Small intestine (tissue), 16 donors: ENCODE measurements at places on chromosomes 5 and 9. TPM values are rescaled to one million over a fixed set of nuclear protein-coding genes. Genes with fewer than 3 reads are reported as not detected.

- peak; percentile 75 for DNase-seq
- H3K4me1 ChIP-seq, result no peaks in the 10 kb centered on the region
- no peak overlapping the region for H3K4me3 ChIP-seq
- no peaks in the 10 kb centered on the region for H3K27me3 ChIP-seq
These were observed 203.8 kb downstream of the SNCAIP start for GRCh38 chr5:122515709-122516431.

DNA sequence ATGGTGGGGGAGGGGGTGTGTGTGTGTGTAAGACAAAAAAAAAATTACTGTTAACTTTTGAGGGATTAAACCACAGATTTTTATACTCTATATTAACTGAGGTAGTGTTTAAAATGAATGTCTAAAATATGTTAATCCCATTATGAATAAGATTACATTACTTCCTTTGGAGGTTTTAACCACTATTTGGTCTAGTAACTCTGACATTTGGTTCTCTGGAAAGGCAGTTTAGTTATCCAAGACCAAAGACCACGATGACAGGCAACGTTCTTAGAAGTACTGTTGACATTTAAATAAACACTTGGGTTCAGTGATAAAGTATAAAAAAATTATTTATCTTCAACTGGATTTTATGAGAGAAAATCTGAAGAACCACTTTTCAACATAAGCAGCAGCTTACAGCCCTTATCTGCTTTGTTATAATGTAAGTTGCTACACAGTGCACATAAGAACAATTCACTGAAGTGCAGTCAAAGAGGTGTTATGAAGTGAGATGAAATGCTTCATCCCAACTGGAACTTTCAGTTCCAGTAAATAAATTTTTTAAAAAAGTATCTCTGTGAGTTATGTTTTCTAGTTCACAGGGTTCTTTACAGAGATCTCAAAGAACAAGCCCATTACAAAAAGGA, 94.5 kb downstream of the OSMR start:
- H3K36me3 ChIP-seq, result peaks cover 11% of the 10 kb centered on the region
- no peak for DNase-seq
- H3K4me1 ChIP-seq, result no peaks in the 10 kb centered on the region
- no peaks in the 10 kb centered on the region for H3K27me3 ChIP-seq
- H3K27ac ChIP-seq, result no peak overlapping the region

GRCh38 chr5:73367650-73368049, 80.9 kb downstream of the FOXD1 start:
- no peak overlapping the region for H3K27ac ChIP-seq
- DNase-seq, result no peak
- H3K4me1 ChIP-seq, result no peaks in the 10 kb centered on the region
- peaks cover 43% of the 10 kb centered on the region for H3K27me3 ChIP-seq

GRCh38 chr5:34673463-34674125, 17.5 kb downstream of the RAI14 start:
- no peak overlapping the region for H3K4me3 ChIP-seq
- no peaks in the 10 kb centered on the region for H3K27me3 ChIP-seq
- H3K27ac ChIP-seq, result no peak overlapping the region
- DNase-seq, result no peak
- H3K4me1 ChIP-seq, result peaks cover 10% of the 10 kb centered on the region

DNA sequence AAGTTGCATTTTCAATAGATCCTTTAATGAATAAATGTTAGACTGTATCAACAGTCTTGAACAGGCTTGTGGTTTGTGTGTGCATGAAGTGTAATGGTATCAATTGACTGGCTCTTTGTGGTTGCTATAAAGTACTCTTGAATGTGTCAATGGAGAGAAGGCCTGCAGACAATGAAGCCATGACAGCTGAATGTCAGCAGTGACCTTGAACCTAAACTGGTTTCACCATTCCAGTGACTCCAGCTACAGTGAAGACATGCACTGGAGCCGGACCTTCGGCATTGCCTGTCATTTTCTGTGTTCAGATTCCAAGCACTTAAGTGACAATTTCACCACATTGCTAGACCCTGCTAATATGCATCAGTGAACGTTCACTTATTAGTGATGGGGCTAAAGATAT, 276.0 kb upstream of the TMEM161B start:
- H3K36me3 ChIP-seq, result no peaks in the 10 kb centered on the region
- no peaks in the 10 kb centered on the region for H3K4me1 ChIP-seq
- no peak overlapping the region for H3K4me3 ChIP-seq
- no peak overlapping the region for H3K27ac ChIP-seq
- H3K27me3 ChIP-seq, result no peaks in the 10 kb centered on the region

DNA sequence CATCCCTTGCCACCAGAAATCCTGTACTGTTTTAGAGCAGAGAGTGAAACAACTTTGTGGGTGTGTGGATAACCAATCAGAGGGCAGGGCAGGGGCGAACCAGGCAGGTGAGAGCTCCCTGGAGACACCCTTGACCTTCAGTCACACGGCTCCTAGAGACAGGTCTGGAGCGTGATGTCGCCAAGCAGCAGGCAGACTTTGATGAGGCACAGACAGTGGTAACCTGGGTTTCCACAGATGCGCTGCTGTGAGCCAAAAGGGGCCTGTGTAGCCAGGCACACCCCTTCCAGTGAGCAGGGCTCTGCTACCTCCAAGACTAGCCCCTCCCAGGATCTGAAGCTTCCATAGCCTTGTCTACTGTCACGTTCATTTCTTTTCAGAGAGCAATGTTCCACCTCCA, 317.8 kb upstream of the ADCY2 start:
- H3K27ac ChIP-seq, result no peak overlapping the region
- H3K4me1 ChIP-seq, result no peaks in the 10 kb centered on the region
- H3K4me3 ChIP-seq, result no peak overlapping the region
- DNase-seq, result peak; percentile 3
- no peaks in the 10 kb centered on the region for H3K36me3 ChIP-seq

GRCh38 chr9:98780059-98780749, 16.2 kb downstream of the ANKS6 start:
- no peak for DNase-seq
- peaks cover 3% of the 10 kb centered on the region for H3K4me1 ChIP-seq
- H3K27me3 ChIP-seq, result no peaks in the 10 kb centered on the region
- no peak overlapping the region for H3K4me3 ChIP-seq

- H3K4me1 ChIP-seq, result peaks cover 4% of the 10 kb centered on the region
- peak overlapping the region; percentile 94 for H3K4me3 ChIP-seq
- H3K36me3 ChIP-seq, result no peaks in the 10 kb centered on the region
These were observed 535 bp downstream of the JMY start for GRCh38 chr5:79236362-79236969.

- no peak overlapping the region for H3K4me3 ChIP-seq
- no peaks in the 10 kb centered on the region for H3K27me3 ChIP-seq
- no peak overlapping the region for H3K27ac ChIP-seq
- DNase-seq, result no peak
These were observed 30.0 kb upstream of the SLC6A19 start for GRCh38 chr5:1171340-1171941.

DNA sequence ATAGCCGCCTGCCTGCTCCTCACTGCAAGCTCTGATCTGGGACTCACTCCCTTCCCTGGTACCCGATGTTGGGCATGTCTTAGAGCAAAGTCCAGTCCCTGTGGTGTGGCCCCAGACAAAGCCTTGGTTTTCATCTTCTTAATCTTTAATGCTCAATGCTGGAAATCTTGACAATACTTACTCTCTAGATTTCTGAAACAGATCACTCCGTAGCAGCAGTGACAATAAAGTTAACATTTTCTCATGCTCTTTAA, 260.2 kb upstream of the IRX2 start:
- H3K4me3 ChIP-seq, result no peak overlapping the region
- DNase-seq, result no peak
- no peaks in the 10 kb centered on the region for H3K27me3 ChIP-seq
- no peaks in the 10 kb centered on the region for H3K4me1 ChIP-seq
- H3K36me3 ChIP-seq, result no peaks in the 10 kb centered on the region

- no peak for DNase-seq
- no peaks in the 10 kb centered on the region for H3K4me1 ChIP-seq
- H3K27me3 ChIP-seq, result no peaks in the 10 kb centered on the region
- H3K36me3 ChIP-seq, result no peaks in the 10 kb centered on the region
- H3K27ac ChIP-seq, result no peak overlapping the region
- no peak overlapping the region for H3K4me3 ChIP-seq
These were observed 1712.5 kb upstream of the C9orf72 start for GRCh38 chr9:29285818-29286217.

DNA sequence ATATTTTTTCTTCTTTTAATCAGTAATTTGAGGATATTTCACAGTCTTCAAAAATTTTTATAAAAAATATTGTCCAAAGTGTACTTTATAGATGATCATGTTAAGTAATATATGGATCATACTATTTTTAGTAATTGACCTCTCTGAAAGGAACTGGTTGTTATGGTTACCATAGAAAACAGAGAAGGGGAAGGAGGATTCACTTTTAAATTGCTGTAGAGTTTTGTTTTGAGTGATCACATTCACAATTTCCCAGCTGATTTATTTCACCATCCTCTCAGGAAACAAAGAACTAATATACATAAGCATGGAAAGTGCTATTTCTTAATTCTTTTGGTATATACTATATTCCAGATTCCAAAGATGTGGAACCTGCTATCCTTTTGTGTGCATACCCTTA, 56.5 kb upstream of the NREP start:
- no peaks in the 10 kb centered on the region for H3K4me1 ChIP-seq
- no peaks in the 10 kb centered on the region for H3K27me3 ChIP-seq
- no peak overlapping the region for H3K4me3 ChIP-seq
- H3K27ac ChIP-seq, result no peak overlapping the region
- no peaks in the 10 kb centered on the region for H3K36me3 ChIP-seq

DNA sequence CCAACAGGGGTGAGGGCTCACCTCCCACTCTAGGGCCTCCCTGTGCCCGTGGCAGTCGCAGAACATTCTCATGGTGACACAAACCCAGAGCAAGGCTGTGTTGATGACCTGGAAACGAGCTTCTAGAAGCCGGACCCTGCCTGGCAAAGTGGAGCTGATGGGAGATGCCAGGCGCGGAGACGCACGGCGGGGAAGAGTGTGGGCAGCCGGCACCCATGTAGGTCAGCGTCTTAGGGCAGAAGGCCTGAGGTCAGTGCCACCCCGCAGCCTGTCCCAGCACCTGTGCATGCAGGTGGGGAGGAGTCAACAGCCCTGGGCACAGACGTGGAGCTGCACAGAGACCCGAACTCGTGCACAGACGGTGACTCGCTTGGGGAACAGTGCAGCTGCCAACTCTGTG, 5.4 kb downstream of the SLC6A18 start:
- no peak for DNase-seq
- no peak overlapping the region for H3K4me3 ChIP-seq
- no peaks in the 10 kb centered on the region for H3K36me3 ChIP-seq
- H3K27me3 ChIP-seq, result peaks cover 4% of the 10 kb centered on the region
- H3K27ac ChIP-seq, result no peak overlapping the region
- no peaks in the 10 kb centered on the region for H3K4me1 ChIP-seq

DNA sequence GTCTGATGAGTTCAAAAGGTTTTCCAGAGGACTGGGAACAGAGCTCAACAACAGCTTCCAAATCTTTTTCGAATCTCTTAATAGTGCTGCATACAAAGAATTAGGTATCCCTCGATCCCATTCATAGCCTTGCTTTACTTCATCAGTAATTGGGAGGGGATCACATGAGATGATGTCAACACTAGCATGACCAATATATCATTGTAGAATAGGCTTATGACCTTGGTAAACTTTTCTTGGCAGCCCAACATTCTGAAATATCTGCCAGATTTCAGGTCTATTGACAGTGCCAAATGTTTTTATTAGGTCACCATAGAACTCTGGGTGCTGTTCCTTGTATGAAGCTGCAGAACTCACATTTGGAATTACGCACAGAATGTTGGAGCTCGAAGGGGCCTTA, 228.9 kb downstream of the FGF10 start:
- no peak overlapping the region for H3K4me3 ChIP-seq
- H3K27ac ChIP-seq, result no peak overlapping the region

GRCh38 chr9:132381966-132382541, 24.6 kb downstream of the TTF1 start:
- no peaks in the 10 kb centered on the region for H3K27me3 ChIP-seq
- no peak overlapping the region for H3K27ac ChIP-seq
- no peaks in the 10 kb centered on the region for H3K4me1 ChIP-seq
- peaks cover 52% of the 10 kb centered on the region for H3K36me3 ChIP-seq
- no peak for DNase-seq
- H3K4me3 ChIP-seq, result no peak overlapping the region

- H3K4me3 ChIP-seq, result no peak overlapping the region
- H3K4me1 ChIP-seq, result peaks cover 16% of the 10 kb centered on the region
- no peaks in the 10 kb centered on the region for H3K27me3 ChIP-seq
- peak overlapping the region; percentile 47 for H3K27ac ChIP-seq
- DNase-seq, result no peak
- H3K36me3 ChIP-seq, result no peaks in the 10 kb centered on the region
These were observed 212.6 kb downstream of the ARHGAP26 start for GRCh38 chr5:142982821-142983200.

- no peak overlapping the region for H3K27ac ChIP-seq
- DNase-seq, result no peak
- no peaks in the 10 kb centered on the region for H3K27me3 ChIP-seq
These were observed 8.1 kb downstream of the RPS6 start for GRCh38 chr9:19371942-19372341.

- no peak overlapping the region for H3K27ac ChIP-seq
- no peaks in the 10 kb centered on the region for H3K4me1 ChIP-seq
- peaks cover 4% of the 10 kb centered on the region for H3K27me3 ChIP-seq
- DNase-seq, result no peak
- H3K36me3 ChIP-seq, result no peaks in the 10 kb centered on the region
These were observed 20.4 kb upstream of the PRUNE2 start for GRCh38 chr9:76926324-76926741.

GRCh38 chr5:143247134-143247815, 156.2 kb downstream of the NR3C1 start:
- H3K4me3 ChIP-seq, result no peak overlapping the region
- H3K27ac ChIP-seq, result no peak overlapping the region
- no peaks in the 10 kb centered on the region for H3K36me3 ChIP-seq
- H3K4me1 ChIP-seq, result peaks cover 7% of the 10 kb centered on the region

GRCh38 chr5:39256477-39257235, 37.3 kb upstream of the FYB1 start:
- peaks cover 5% of the 10 kb centered on the region for H3K4me1 ChIP-seq
- no peaks in the 10 kb centered on the region for H3K36me3 ChIP-seq
- H3K27ac ChIP-seq, result no peak overlapping the region

DNA sequence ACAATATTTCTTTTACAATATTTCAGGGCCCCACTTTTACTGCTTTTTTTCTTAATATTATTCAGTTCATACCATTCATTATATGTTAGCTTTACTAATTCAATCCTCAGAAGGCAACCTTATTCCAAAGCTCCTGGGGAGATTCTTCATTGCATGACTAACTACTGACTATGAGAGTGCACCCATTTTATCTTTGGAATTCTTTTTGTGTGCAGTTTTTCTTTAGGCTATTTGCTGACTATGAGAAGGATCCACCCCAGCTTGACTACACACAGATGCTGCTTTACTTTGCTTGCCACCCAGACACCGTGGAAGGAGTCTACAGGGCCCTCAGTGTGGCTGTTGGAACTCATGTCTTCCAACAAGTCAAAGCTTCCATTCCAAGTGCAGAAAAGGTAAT, 56.9 kb upstream of the IL7R start:
- no peak for DNase-seq
- H3K27me3 ChIP-seq, result no peaks in the 10 kb centered on the region
- H3K27ac ChIP-seq, result no peak overlapping the region
- no peaks in the 10 kb centered on the region for H3K36me3 ChIP-seq
- no peaks in the 10 kb centered on the region for H3K4me1 ChIP-seq

PCDHB4 gene
- 0.64 TPM for polyA plus RNA-seq

SLC6A7 gene
- polyA plus RNA-seq, result 2.6 TPM

IFNK gene
- polyA plus RNA-seq, result not detected

NR5A1 gene
- 0.22 TPM for polyA plus RNA-seq

SEMA5A gene
- polyA plus RNA-seq, result 11.1 TPM

ADGRV1 gene
- polyA plus RNA-seq, result 2.7 TPM

TYRP1 gene
- polyA plus RNA-seq, result 2.5 TPM

EIF4EBP3 gene
- 20.2 TPM for polyA plus RNA-seq

CARD6 gene
- 5.1 TPM for polyA plus RNA-seq
